Kasumi-1 (cell line): ENCODE measurements at places on chromosomes 4 and X.

GRCh38 chrX:77114501-77114900 is 332.7 kb upstream of the FGF16 start:
- no peak for DNase-seq

GRCh38 chrX:38060331-38060878 is 54.1 kb downstream of the SYTL5 start:
- no peak for DNase-seq

DNA sequence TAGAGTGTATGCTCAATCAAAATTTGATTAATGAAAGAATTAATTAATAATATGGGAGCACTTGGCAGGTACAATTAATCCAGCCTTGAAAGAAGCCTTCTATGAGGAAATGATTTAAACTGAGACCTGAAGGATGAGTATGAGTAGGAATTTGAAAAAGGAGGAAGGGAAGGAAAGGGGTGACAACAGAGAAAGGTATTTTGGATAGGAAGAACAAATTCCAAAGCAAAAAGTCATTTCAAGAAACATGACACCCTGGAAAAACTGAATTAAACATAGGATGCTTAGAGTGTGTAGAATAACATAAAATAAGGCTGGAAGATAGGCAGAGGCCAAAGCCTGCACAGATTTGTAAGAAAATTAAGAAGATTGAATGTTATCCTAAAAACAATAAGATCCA is 29.6 kb downstream of the PHOX2B start:
- no peak for DNase-seq

DNA sequence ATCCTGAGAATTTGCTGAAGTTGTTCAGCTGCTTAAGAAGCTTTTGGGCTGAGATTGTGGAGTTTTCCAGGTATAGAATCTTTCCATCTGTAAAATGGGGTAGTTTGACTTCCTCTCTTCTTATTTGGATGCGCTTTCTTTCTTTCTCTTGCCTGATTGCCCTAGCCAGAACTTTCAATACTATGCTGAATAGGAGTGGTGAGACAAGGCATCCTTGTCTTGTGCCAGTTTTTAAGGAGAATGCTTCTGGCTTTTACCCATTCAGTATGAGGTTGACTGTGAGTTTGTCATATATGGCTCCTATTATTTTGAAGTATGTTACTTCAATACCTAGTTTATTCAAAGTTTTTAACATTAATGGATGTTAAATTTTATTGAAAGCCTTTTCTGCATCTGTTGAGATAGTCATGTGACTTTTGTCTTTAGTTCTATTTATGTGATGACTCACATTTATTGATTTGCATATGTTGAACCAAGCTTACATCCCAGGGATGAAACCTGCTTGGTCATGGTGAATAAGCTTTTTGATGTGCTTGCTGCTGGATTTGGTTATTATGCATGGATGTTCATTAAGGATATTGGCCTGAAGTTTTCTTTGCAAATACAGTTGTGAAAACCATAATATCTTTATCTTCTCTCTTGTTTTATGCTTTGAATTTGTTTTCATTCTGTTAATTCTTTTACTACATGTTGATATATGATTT is 573.8 kb upstream of the NDST4 start:
- DNase-seq, result no peak
